ENCODE measurements at places on chromosomes 2 and 18. TPM values are rescaled to one million over a fixed set of nuclear protein-coding genes. Genes with fewer than 3 reads are reported as not detected.

DNA sequence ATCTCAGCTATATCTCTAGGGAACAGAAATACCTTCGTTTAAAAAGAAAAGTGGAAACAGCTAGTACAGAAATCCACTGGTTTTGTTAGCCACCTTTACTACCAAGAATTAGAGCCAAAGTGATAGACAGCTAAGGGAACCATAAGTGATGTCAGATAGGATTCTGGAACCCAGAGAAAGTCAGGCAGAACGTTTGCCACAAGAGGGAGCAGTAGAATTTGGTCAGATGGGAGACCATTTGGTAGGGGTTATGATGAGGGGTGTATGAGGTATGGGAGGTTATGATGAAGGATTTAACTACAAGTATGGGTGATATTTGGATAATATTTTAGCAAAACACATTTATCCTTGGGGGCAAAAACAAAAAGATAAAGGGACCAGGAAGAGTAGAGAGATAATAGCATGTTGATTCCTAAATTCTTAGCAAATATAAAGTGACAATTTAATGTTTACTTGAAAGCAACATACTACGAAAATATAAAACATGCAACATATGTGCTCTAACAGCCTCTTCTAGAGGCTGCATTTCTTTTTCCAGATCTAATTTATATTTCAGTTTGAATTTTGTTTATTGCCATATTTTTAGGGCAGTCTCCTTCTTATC lies 3.3 kb downstream of the SLC8A1 start:
- DNase-seq: no peak

- peak; percentile 82 for DNase-seq
These were observed at the start of gene CFLAR for GRCh38 chr2:201116115-201116958. Gene CFLAR, plus strand, starts transcription at chr2:201116164. Its CDS starts 13,702 bp downstream, at chr2:201129866.

DNA sequence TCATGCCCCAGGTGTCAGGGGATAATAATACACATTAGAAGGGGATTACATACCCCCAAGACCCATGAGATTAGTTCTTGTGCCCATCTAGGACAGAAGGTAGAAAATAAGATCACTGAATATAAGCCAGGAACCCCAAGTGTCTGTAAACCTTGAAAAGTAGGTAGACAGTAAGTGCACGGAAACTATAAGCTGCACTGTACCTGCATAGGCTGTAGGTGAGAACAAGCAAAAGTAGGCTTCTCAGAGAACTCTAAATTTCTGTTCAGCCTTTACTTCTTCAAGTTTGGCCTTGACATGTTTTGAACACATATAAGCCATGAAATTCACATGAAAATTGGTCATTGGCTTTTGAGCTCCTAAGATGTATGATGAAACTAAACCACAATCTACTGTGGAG lies 113.0 kb upstream of the FSIP2 start:
- DNase-seq: no peak

DNA sequence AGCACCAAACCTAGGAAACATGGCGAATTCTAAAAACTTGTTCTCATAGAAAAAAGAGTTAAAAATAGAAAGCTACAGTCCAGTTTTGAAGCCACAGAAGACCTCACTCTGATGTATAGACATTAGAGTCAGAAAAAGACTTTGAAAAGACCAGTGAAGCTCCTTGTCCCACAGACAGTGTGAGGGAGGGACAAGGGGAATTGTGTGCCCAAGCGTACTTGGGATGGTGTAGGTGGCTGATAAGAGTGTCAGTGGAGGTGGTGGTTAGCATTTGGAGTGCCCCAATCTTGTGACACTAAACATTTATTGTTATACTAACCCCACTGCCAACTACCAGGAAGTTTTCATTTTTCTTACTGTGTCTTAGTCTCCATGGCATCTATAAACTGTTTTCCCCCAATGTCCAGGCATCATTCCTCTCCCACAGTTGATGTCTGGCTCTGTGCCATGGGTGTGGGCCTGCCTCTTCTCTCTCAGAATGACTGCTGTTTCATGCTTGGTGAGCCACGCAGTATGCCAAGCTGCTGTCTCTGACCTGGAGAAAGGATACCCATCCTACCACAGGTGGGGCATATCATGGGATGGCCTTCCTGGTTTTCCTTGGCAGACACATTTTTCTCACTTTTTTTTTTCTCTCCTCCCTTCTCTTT lies 161.4 kb downstream of the RPIA start:
- no peak for DNase-seq

DNA sequence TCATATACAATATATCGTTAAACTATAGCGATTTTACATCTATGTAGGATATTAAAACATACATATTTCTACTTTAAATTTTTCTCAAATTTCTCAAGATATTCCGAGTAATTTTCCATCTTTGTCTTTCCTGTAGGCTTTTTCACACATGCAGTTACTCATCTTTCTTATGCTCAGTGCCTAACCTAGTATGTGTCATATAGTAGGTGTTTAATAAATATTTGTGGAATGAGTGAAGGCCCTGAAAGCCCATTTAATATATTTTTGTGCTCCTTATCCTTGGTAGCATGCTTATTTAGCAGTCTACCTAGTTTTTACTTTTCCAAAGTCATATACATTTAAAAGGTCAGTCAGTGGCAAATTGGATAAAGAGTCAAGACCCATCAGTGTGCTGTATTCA lies 67.3 kb downstream of the ITGB6 start:
- no peak for DNase-seq

- no peak for DNase-seq
These were observed 126.0 kb upstream of the CHST9 start for GRCh38 chr18:27311114-27311513.

DNA sequence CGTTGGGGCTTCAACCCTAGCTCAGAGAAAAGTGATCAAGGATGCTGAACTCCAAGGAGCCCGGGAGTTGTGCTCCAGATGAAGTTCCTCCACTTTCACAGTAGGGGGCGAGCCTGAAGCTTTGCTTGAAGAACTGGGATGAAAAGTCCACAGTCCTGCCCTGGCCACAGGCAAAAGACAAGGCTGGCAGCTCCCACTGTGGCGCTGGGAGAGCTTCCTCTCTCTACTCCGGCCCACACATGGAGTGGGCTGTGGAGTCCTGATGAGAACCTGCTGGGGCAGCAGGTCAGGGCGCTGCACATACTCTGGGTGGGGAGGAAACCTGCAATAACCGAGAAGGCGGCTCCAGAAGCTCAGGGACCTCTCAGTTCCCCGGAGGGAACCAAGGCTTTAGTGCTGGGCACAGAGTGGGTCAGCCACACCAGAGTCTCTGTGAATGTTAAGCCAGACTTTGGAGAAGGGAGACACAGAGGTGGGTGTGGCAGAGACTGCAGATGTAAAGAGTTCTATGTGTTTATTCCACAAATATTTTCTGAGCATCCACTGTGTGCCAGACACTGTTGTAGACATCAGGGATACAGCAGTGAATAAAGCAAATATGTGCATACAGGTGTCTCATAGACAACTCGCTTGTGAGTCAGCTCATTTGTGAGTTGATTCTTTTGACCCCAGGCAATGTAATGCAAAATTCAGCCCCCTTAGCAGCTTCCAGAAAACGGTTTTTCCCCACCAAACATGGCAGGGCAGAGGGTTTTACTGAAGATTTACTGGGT lies 48.0 kb upstream of the MRPL33 start:
- peak; percentile 91 for DNase-seq

GRCh38 chr2:33552758-33553461 lies 46.2 kb downstream of the FAM98A start:
- peak; percentile 34 for DNase-seq

GRCh38 chr2:236576087-236576486 lies 6.5 kb downstream of the ACKR3 start:
- DNase-seq: peak; percentile 73

DNA sequence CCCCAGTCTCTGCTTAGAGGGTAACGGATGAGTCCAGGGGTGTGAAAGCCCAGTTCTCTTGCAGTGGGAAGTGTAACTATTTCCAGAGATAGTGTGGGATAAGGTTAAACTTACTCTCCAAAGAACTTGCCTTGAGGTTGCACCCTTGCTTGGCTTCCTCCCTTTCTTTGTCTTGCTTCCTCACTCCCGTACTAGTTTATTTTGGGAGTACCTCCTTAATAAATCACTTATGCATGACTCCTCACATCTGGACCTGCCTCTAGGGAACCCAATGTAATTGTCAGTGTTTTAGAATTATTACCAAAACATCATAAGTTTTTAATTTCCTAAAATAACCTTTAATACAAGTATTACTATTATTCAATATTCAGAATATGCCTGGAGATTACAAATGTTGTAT lies 35.2 kb downstream of the CPO start:
- DNase-seq: no peak

- DNase-seq: no peak
These were observed 450.7 kb upstream of the PIK3C3 start for GRCh38 chr18:41504316-41504715.

GRCh38 chr2:26874514-26874913 lies 26.6 kb downstream of the DPYSL5 start:
- DNase-seq: no peak

DNA sequence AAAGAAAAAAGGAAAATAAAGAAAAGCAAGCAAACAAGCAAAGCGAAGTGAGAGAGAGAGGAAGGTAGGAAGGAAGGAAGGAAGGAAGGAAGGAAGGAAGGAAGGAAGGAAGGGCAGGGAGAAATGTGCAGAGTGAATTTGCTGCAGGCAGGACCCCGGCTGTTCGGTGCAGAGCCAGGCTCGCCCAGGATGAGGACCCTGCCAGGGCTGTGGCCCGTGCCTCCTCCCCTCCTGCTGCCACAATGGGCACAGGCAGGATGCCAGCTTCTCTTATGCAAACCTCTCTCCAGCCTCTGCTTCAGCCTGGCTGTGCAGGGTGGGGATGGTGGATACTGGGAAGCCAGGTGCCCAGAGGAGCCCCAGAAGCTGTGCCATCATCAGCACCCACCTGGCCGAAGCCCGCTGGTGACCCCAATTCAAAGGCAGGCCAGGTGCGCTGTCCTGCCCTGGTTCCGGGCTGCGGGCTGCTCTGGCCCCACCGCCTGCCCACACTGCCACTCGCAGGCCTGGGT lies 3.2 kb downstream of the GPR17 start:
- DNase-seq: no peak

DNA sequence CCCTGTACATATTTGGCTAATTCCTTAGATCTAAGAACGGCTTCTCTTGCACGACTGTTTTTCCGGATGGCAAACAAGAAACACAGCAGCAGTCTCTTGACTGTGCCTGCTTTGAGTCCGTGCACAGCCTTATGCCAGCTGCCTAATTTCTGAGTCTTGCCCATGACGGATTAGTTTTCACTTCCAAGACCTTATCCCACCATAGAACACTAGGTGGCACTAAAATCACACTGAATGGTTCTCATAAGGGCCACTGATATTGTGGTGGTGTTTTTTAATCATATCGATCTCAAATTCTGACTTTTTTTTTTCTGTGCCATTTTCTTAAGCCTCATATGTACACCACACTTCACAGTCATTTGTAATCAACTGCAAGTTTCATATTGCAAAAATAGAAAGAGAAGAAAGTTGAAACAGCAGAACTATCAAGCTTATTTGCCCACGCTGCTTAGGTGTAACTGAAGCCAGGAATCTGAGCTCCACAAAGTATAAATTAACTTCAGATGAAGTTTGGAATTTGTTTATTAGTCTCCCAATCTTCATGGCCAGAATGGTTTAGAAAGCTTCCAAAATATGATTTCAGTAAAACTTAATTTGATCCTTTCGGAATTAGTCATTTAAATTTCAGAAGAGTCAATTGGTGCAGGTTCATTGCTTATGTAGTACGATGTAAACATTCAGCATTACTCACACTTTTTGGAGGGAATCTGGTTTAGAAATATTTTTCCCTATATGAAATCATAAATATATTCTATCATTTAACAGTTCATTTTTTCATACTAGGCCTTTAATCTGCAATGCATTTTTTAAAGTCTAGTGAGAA lies 45.5 kb upstream of the SCN7A start:
- peak; percentile 74 for DNase-seq

DNA sequence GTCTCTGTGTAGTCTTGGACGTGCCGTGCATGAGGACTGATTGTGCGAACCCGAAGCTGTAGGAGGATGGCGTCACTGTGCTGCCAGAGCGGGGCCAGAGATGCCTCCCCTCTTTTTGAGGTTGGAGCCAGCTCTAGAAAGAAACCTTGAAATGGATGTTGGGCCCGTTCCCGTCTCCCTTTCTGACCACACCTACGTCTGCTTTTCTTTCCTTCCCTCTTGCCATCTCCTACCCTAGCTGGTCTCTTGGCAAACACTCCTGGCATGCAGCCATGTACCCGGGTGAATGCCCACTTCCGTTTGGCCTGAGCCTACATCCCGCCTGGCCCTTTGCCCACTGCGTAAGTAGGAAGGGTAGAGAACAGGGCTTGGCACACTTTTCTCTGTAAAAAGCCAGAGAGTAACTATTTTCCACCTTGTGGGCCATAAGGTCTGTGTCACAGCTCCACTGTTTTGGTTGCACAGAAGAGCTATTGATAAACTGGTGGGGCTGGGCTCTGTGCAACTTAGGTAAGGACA lies 37.4 kb downstream of the SH3BP4 start:
- no peak for DNase-seq

DNA sequence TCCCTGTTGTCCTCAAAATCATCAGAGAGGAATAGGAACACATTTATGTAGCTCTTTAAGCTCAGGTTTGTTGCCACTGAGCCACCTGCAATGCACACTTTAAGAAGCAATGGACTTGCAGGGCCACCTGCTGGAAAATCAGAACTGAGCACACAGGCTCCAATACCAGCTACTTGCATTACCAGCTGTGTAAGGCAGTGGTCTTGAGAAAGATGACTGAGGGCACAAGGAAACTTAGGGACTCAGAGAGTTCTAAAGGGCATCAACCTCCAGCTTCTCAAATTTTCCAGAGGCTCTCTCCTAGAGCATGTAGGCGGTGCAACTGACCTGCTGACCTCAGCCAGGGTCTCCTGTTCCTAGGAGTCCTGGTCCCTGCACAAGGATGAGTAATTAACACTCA lies 2.5 kb upstream of the CNDP2 start:
- DNase-seq: peak; percentile 75

DNA sequence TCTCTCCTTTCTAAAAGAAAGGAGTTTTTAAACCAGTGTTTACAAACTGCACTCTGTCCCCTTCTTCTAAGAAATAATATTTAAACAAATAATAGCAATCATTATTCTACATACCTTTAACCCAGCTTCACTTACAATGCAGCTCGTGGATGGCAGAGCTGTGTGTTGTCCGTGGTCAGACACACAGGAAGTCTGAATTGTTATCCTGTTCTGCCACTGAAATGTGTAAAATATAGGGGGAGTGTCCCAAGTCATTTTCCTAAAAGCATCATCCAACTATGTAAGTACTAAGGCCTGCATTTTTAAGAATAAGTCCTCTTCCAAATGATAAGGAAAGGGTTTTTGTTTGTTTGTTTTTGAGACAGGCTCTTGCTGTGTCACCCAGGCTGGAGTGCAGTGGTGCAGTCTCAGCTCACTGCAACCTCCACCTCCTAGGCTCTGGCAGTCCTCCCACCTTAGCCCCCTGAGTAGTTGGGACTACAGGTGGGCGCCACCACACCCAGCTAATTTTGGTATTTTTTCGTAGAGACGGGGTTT lies 2.7 kb upstream of the PPP4R1 start:
- DNase-seq: no peak

The CXCR1 gene
- total RNA-seq: not detected

The TRIM43 gene
- total RNA-seq: not detected

The MYO7B gene
- 17.6 TPM for total RNA-seq

The NT5DC4 gene
- 2.7 TPM for total RNA-seq

The EGR4 gene
- total RNA-seq: 0.23 TPM

The RUFY4 gene
- total RNA-seq: 0.10 TPM

The NT5C1B gene
- total RNA-seq: not detected

The ZNF804A gene
- 2.4 TPM for total RNA-seq

The MYL12B gene
- 519 TPM for total RNA-seq
